ENCODE measurements at places on chromosomes 1 and 21.

DNA sequence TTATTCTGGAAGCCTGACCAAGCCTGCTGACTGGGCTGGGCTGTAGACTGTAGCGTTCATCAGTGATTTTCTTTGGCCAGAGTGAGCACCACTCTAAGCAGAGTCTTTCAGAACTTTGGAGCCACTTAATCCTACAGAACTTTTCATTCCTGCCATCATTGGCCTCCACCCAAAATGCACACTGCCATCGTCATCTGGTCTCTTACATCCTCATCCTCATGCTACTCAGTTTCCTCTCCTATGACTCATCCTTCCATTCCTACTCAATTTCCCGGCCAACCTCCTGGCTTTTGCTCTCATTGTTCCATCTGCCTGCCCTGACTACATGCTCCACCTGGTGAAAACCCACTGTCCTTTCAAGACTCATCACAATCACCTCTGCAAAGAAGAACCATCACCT lies 233.8 kb upstream of the USP25 start:
- no peak for DNase-seq

- no peak for DNase-seq
Measured at GRCh38 chr1:241964550-241965282, 7.1 kb downstream of the BECN2 start.

- no peak for DNase-seq
Measured at GRCh38 chr1:231214918-231215680, 25.9 kb upstream of the GNPAT start.

DNA sequence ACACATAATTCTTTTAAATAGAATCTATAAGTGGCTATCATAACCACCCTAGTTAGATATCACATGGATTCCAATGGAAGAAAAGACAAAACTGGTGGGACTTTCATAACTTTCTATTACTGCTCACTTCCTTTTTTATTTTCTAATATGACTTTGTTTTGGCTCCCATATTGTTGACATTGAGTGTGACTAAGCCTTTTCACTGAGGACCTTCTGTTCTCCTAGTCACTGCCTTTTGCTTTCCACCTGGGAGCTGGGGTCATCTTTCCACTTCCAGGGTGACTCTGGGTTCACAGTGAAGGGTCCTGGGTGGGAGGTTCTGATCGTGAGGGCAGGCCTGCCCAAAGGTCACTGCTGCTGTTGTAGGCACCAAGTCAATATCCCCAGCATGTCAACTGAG lies 275.8 kb downstream of the TGFB2 start:
- DNase-seq, result no peak

DNA sequence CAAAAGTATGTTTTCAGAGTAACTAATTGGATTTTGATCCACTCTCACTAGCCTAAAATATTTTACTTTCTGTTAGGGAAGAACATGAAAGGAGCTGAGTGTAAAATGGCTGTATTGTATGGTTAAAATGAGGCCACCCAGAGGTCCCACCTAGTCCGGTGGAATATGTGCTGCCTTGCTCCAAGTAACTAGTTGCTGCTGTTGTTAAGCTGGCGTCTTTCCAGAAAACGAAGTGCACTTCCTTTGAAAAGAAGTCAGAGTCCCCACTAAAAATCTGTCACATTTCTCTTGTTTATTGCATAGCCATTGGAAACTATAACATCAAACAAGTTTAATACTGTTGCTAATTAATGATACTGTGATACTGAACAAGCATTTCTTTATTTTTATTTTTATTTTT lies 3.2 kb downstream of the SLC25A33 start:
- DNase-seq, result peak; percentile 82

DNA sequence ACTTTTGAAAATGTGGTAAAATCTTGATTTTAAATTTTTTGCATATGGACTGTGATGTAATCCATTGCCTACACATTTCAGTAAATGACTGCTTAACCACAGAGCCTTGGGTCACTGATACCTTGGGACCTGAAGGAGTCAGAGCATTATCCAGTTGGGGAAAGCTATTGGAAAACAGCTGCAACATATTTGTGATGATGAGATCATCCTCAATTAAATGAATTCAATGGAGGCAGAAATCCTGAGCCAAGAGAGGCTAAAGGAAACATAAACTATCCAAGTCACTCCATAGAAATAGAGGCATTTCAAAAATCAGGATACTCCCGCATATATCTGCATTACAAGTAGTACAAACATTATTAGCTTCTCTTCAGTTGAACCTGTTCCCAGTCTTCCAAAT lies 99.8 kb upstream of the PRMT6 start:
- no peak for DNase-seq
